ENCODE measurements at places on chromosomes 5 and 9.

- no peak for DNase-seq
These were observed 13.6 kb upstream of the GPX3 start for GRCh38 chr5:151006704-151007334.

DNA sequence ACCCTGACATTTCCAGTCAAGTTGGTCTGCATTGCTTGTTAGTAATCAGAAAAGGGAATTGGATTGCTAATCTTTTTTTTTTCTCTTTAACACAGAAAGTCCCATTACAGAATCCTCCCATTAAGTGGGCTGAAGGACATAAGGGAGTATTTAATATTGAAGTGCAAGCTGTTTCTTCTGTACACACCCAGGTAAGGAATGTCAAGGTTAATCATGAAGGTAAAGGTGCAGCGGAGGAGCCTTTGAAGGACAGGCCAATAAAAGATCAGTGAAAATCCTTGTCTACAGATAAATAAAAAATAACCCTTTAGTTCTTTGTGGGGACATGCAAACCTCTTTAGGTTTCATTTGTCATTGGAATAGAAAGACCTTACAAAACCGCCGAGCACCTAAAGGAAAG, 161.4 kb downstream of the DOCK8 start:
- no peak for DNase-seq

DNA sequence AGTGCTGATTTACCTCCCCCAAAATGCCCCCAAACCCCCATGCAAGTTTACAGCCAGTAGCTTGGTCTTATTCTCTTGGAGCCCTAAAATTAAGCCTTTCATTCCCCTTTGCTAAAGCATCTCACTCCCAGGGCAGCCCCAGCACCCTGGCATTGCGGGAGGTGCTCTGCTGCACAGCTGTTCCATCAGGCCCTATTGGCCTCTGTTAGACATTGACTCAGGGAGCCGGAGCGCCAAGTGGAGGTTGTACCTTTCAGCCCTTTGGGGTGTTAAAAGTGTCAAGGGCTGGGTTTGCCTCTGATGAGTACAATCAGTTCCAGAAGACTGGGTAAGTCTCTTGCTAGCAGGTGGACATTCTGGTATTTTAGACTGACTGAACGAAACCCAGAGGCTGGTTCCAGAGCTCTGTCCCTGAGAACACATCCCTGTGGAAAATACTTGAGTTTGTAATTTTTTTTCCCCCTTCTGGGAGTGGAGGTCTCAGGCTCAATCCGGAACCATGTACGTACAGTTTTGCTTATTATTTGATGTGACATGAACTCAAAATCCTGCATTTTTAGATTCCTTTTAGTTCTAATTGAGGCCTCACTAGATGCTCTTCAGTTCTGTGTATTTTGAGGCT, 102.4 kb downstream of the UBE2R2 start:
- DNase-seq: no peak

DNA sequence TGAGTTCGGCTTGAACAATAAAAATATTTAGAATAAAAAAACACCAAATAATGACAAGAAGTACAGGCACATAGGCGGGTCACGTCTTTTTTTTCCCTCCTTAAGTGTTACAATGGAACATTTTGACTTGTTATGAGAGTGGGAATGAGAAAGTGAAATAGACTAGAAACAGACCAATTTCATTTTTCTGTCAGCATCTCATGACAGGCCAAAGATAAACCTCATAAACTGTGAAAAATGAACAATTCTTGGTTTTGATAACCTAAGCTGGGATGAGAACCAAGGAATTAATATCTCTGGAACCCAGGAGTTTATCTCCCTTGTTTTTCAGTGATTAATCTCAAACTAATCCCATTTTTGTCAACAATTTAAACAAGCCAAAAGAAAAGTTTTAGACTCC, 299.5 kb downstream of the SLIT3 start:
- DNase-seq: no peak

- DNase-seq: no peak
These were observed 11.3 kb downstream of the FOXD1 start for GRCh38 chr5:73437101-73437776.

DNA sequence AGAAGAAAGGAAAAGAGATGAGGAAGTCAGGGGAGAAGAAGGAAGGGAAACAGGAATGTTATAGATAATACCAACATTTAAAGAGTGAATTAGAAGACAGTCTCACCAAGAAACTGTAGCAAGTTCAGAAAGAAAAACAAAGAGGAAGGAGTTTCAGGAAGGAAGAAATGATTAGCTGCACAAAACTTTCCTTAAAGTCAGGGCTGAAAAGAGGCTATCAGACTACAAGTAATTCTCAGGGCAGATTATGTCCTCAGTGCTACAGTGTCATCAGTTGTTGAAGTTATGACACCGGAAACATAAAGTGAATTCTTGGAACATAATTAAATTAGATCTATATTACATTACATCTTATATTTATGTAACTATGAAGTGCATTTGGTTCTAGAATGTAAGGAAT, 226.9 kb downstream of the ARRDC3 start:
- DNase-seq: no peak

GRCh38 chr9:33277484-33277883, 12.6 kb downstream of the CHMP5 start:
- no peak for DNase-seq

GRCh38 chr5:136006761-136007251, 22.0 kb upstream of the TGFBI start:
- DNase-seq: no peak

GRCh38 chr5:159208514-159209437, 577 bp downstream of the RNF145 start:
- DNase-seq: peak; percentile 41

GRCh38 chr5:133198511-133198910, 146.7 kb downstream of the HSPA4 start:
- no peak for DNase-seq

- no peak for DNase-seq
These were observed 17.7 kb downstream of the LHX3 start for GRCh38 chr9:136187197-136187596.

- DNase-seq: no peak
These were observed 20.8 kb downstream of the ACER2 start for GRCh38 chr9:19429595-19429994.

- no peak for DNase-seq
These were observed 84.8 kb upstream of the NEURL1B start for GRCh38 chr5:172556262-172556661.

All from activated CD4-positive, CD25-positive, alpha-beta regulatory T cell treated with anti-CD3 and anti-CD28 coated beads, Interleukin-2, amount 50 U/mL, for 72 hours (primary cell).